Muscle of leg (tissue), 16 donors: ENCODE measurements at places on chromosomes 2 and 18. TPM values are rescaled to one million over a fixed set of nuclear protein-coding genes. Genes with fewer than 3 reads are reported as not detected.

- peak; percentile 89 for DNase-seq
These were observed 189.9 kb upstream of the PIEZO2 start for GRCh38 chr18:11339188-11339775.

DNA sequence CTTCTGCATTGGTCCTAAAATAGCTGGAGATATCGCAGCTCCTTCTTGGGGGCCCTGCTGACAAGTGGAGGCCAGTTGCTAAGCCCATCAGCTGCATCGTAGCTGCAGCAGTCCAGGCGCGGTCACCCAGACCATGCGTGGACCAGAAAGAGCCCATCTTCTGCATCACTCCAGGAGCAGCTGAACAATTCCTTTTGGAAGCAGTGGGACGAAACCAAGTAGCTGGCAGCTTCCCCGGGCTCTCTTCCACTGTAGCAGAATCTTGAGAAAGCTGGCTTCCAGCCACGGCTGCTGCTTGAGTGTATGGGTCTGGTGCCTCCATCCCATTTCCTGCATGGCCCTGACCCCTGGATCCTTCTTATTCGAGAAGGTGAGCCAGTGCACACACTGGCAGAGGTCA, 22.2 kb upstream of the CAB39 start:
- DNase-seq = peak; percentile 23

GRCh38 chr2:104447831-104448434, 406.0 kb upstream of the POU3F3 start:
- peak; percentile 8 for DNase-seq

GRCh38 chr2:54558188-54559005, 102.3 kb downstream of the SPTBN1 start:
- DNase-seq = peak; percentile 72

DNA sequence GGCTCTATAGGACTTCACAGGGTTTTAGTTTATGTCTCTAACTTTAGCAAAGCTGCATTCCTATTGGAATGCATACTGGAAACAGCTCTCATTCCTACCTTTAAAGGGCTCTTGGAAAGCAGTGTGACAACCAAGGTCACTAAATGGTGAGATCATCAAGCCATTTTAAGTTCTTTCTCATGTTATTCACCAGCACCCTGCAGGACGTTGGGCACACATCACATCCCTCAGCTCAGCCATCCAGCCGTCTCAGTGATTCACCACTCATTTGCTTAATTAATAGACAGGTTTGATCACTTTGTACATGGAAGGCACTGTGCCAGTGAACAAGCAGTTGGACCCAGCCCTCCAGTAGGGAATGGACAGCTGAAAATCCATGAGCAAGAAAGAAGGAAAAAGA, 32.2 kb upstream of the RBM44 start:
- DNase-seq = no peak

GRCh38 chr2:120659275-120659977, 76.2 kb upstream of the GLI2 start:
- no peak for DNase-seq

DNA sequence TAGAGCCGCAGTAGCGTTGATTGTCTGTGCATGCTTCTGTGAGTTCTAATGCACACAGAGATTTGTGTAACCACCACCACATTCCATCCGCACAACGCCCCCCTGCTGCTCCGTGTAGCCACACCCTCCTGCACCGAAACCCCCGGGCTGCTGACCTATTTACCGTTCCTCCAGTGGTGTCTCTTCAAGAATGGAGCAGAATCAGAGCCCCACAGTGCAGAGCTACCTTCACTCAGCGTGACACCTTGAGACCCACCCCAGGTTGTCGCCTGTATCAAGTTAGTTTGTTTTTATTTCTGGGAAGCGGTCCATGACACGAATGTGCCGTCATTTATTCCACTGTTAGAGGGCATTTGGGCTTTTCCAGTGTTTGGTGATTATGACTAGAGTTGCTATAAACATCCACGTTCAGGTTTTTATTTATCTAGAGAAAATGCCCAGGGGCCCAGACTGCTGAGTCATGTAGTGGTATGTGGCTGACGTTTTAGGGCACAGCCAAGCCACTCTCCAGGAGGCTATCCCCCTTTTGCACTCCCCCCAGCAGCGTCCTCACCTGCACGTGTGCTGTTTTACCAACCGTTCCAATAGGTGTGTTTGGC, 266.8 kb downstream of the NDUFA10 start:
- DNase-seq = peak; percentile 52

DNA sequence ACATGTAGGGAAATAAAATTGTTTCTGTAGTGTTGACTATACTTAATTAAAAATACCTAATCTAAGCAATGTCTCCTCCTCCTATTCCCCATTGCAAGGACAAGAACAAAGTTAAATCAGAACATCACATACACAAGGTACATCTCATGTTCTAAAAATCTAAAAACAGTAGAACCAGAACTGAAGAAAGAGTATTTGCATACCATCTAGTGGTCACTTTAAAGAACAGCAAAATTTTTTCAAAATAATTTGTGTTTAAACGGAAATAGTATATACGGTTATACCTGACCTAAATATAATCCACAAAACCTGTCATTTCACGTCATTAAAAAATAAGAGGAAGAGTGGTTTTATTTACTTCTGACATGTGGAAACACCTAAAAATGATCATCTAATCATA, 294.3 kb upstream of the KCNH7 start:
- peak; percentile 5 for DNase-seq

GRCh38 chr2:190468814-190469569, 60.8 kb downstream of the MFSD6 start:
- DNase-seq = peak; percentile 98

DNA sequence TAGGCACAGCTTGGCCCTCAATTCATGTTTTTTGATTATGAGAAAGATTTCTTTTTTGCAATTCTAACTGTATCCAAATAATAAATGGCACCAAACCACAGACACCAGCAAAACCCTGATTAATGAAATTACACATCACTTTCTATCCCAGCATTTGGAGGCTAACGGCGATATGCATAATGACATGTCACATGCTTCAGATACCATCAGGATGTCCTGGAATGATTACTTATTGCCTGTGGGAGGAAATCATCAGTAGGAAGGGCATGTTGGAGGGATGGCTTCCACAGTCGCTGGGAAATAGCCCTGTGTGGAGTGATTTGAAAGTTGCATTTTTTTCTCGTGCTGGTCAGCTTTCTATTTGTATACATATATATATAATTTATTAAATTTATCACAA, 121.7 kb downstream of the CMPK2 start:
- no peak for DNase-seq

GRCh38 chr2:135985826-135986393, 484 bp upstream of the DARS1 start:
- no peak for DNase-seq

GRCh38 chr18:76878426-76878825, 56.1 kb downstream of the ZNF236 start:
- no peak for DNase-seq

- DNase-seq = peak; percentile 76
These were observed 366.6 kb downstream of the METTL4 start for GRCh38 chr18:2204736-2205135.

Gene TMEM198
- total RNA-seq = 1.2 TPM

Gene OTOF
- 10.6 TPM for total RNA-seq

Gene CFC1B
- total RNA-seq = not detected

Gene ANKRD30BL
- total RNA-seq = 0.22 TPM
